ENCODE measurements at places on chromosomes 12 and 14.

DNA sequence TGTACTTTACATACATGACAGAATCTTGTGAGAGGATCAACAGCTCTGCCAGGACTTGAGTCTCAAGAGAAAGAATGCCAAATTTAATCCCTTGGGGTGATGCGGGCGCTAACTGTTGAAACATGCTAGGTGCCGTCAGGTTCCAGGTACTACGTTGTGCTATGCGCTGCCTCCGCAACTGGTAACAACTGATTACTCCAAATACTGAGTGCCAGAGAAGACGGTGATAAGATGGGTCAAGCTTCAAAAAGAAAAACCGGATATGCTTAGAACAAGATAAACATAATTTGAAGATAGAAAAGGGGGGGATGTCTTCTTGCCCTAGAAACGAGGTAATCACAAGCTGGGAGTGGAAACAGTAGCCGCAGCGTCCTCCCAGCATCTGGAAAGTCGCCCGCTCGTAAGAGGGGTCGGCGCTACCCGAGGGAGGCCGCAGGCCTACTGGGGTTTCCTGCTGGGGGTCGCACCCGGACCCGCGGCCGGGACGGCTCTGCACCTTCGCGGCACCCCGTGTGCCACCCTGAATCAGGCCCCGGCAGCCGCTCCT, 678 bp downstream of the ZBTB25 start:
- DNase-seq = no peak

GRCh38 chr14:31864937-31865855, 211.9 kb upstream of the ARHGAP5 start:
- DNase-seq = no peak

DNA sequence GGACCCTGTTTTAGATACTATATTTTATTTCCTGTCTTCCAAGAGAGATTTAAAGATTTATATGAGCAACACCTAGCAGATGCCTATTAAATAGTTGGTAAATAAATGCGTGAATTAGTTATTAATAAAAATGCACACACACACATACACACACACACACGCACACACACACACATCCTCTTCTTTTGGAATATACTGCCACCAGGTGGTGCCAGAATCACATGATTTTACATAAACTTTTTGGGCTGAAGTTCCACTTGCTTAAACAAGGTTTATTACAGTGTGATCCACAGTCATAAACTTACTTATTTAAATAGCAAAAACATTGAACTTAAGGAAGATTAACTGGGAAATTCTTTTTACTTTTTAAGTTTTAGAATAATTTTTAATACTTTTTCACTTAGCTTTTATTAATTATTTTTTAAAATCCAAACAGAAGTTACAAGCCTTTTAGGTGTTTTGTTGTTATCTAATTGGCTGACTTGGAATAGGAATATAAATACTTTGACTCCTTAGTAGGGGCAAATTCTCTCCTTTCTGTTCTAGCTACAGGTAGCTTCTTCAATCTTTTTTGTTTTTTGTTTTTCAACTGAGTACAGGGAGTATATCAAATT, 17.5 kb downstream of the RAD51B start:
- peak; percentile 63 for DNase-seq

- DNase-seq = no peak
These were observed 562 bp downstream of the PAN2 start for GRCh38 chr12:56333197-56333678.

DNA sequence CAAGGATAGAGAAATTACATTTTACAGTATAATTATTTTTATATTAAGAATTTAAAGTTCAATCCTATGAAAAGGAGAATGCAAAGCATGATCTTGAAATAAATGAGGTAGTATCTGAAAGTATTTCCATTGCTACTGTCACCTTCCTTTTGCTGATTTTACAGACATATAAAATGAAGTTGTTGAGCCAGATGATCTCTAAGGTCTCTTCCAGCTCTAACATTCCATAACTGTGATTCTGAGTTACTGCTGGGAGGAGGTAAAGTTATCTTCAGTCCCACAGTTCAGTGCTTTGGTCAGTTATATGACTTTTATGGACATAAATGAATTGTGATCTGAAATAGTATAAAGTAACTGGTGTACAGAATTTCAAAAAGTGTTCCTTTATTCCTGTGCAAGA, 52.8 kb downstream of the SLC38A6 start:
- DNase-seq = no peak

DNA sequence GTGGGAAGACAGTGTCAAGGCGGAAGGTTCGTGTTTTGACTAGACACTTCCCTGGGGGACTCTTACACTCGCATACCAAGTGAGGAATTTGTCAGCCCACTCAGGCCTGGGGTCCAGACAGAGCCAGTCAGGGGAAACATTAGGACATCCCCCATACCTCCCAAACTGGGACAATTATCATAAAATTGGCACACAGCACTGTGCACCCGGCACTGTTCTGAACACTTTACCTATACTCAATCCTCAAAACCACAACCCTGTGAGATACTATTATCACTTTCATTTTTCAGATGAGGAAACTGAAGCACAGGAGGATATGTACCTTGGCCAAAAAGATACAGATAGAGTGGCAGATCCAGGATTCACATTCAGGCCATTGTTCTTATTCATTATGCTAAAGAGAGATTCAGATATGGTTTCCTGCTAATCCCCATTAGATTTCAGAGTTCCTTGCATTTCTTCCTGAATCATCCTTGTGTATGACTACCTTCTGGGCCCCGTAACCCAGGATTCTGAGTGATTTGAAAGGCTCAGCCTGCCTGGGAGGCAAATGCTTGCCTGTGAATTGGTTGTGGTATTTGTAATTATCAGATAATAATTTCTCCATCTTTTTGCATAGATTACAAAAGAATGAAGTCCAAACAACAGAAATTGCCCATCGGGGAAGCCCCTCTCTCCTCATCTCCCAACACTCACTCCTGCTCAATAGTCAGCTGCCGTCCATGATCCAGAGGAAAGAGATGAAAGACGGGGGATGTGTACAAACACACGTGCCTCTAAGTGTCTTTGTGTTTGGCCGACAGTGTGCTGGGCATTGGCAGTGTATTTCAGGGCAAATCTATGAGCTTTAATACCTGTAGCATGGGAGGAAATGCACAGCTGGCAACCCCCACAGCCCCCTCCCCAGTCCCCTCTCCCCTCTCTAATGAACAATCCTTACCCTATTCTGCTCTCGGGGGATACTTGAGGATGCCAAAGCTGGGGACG, 4.6 kb downstream of the TAC3 start:
- DNase-seq = no peak

GRCh38 chr14:101290611-101291010, 270.7 kb upstream of the DIO3 start:
- no peak for DNase-seq

All from fibroblast of skin of left quadriceps (primary cell).